ENCODE measurements at places on chromosomes 11 and 22. TPM values are rescaled to one million over a fixed set of nuclear protein-coding genes. Genes with fewer than 3 reads are reported as not detected.

DNA sequence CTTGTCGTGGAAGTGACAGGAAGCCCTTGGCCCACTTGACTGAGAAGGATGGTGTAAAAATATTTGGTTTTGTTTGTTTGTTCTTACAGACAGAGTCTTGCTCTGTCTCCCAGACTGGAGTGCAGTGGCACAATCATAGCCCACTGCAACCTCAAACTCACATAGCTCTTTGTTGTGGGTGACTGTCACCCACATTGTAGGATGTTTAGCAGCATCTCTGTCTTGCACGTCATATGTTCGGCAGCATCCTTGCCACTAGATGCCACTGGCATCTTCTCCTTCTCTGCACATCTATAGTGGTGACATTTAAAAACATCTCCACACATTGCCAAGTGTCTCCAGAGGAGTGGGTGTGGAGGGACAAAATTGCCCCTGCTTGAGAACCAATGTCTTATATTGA, 56.8 kb downstream of the PRR5L start:
- DNase-seq = no peak

- DNase-seq = no peak
Observed at GRCh38 chr22:33013531-33014162, 44.5 kb downstream of the SYN3 start.

GRCh38 chr11:12206529-12206928, 96.1 kb downstream of the MICAL2 start:
- no peak for DNase-seq

Gene SCGB1A1
- 0.72 TPM for total RNA-seq

- DNase-seq = no peak
Observed at GRCh38 chr11:26755762-26756161, 33.9 kb upstream of the SLC5A12 start.

DNA sequence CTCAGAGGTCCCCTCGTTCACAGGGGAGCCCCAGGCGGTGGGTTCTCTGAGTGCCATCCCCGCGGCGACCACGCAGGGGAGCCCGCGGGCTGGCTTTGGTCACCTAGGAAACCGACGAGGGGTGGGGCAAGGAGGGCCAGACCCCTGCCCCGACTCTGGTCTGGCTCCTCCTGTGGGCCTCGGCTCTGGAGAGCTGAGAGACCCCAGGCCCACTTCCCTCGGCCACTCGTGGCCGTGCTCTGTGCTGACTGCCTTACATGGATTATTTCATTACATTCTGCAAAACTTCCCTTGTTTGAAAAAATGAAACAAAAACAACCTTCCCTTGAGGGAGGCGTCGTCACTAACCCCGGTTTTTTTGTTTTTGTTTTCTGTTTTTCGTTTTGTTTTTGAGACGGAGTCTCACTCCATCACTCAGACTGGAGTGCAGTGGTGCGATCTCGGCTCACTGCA, 15.1 kb upstream of the CYTH4 start:
- DNase-seq = peak; percentile 83

GRCh38 chr11:9817191-9817590, 153.3 kb downstream of the SWAP70 start:
- DNase-seq = no peak

DNA sequence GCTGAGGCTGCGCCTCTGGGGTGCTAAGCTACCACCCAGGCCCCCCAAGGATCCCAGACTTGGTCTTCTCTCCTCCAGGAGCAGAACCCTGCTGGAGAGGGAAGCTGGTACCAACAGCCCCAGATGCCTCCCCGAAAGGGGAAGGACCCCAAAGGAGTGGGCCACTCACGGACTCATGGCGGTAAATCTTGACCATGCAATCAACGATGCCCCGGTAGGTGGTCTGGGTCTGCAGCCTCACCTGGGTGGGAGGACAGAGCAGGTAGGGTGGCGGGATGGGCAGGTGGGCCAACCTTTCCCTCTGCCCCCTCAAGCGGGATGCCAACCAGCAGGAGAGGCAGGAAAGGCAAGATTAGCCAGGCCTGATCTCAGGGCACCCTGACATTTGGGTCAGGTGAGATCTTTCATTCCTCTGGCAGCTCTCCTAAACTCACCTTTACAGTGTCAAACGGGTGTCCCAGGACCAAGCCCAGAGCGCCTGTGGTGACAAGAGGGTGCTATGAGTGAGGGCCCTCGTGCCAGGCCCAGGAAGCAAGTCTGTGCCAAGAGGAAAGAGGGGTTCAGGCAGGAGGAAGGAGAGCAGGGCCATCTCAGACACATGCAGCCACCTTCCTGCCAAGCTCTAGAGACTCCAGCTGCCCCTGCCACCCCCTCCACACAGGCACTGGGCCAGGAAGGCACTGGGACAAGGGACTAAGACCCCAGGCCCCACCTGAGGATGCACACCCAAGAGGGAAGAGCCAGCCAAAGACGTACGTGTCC, 2.6 kb downstream of the SLC25A45 start:
- no peak for DNase-seq

Gene SYT9
- total RNA-seq = 0.21 TPM

DNA sequence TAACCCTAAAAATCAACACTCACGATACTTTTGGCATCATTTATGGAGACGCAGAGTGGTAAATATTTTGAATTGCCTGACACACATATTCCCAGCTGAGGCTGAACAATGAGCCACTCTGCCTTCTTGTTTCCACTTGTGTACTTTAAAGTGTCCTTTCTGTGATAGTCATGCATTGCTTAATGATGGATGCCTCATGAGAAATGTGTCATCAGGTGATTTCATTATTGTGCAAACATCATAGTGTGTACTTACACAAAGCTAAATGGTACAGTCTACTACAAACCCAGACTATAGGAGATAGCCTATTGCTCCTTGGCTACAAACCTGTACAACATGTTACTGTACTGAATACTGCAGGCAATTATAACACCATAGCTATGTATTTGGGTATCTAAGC, 44.2 kb downstream of the MRE11 start:
- DNase-seq = no peak

Gene TREH
- not detected for total RNA-seq

DNA sequence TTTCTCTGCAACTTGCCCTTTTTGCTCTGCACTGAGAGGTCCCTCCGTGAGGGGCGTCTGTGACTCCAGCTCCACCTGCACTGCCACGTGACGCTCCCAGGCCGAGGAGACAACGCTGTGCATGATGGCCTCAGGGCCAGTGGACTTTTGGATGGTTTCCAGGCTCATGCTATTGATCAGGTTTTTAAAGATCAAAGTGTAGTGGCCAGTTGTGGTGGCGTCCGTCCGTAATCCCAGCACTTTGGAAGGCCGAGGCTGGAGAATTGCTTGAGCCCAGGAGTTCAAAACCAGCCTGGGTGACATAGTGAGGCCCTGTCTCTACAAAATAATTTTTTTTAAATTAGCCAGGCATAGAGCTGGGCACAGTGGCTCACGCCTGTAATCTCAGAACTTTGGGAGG, 16.1 kb downstream of the RPL3 start:
- DNase-seq = no peak

DNA sequence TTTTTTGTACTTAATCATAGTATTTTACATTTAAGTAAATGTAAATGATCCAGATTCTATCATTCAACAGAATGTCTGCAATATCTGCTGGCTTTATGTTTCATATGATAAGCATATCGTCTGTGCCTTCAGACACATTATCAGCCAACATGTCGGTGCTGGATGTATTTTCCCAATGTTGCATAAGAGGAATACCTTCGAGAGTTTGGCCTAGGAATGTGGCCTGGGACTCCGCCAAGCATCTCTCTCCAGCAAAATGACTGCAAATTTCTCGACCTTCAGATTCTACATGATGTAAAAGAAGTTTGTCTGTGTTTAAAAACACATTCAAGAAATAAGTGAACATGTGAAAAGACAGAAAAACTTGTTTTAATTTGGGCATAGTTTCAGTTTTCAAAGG, 6.9 kb downstream of the BDNF start:
- DNase-seq = no peak

Gene FBLN1
- total RNA-seq = 238 TPM

DNA sequence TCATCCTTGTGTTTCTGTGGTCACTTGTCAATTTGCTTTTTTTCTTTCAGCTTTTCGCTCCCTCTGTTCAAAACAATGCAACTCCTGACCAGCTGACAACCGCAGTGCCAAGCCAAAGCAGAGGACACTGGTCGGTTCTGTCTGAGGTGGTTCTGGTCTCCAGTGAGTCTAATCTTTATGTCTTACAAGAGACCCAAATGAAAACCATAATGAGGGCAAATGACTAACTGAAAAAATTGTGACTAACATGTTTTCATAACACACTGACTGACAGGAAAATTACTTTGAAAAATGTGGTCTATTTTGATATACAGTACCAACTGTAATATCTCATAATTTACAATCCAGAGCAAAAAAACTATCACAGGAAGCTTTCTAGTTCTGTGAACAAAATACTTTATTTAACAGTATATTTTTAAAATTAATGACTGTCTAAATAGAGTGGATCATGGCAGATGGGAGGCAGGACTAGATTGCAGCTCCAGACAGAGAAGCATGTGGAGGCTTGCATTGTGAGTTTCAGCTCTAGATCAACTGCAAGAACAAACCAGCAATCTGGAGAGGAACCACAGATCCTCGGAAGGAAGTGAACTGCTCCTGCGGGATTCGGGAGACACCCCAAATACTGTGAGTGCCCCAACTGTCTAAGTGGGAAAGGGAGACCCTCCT, 311.8 kb downstream of the SBF2 start:
- no peak for DNase-seq

GRCh38 chr11:75939992-75940391, 125.0 kb downstream of the UVRAG start:
- no peak for DNase-seq

DNA sequence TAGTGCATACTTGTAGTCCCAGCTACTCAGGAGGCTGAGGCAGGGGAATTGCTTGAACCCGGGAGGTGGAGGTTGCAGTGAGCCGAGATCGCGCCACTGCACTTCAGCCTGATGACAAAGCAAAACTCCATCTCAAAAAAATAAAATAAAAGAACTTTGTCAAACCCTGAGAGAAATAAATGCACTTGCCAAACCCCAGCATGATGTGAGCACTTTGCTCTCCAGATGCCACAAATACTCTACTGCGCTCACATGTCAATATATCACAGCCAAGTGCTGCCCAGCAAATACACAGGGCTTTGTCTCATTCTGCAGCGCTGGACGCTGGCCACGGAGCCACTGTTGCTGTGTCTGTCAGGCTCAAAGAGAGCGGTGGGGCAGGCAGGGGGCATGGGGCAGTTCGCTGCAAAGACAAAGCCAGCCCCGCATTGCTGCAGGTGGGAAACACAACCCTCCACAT, 45.1 kb downstream of the AHNAK start:
- no peak for DNase-seq

DNA sequence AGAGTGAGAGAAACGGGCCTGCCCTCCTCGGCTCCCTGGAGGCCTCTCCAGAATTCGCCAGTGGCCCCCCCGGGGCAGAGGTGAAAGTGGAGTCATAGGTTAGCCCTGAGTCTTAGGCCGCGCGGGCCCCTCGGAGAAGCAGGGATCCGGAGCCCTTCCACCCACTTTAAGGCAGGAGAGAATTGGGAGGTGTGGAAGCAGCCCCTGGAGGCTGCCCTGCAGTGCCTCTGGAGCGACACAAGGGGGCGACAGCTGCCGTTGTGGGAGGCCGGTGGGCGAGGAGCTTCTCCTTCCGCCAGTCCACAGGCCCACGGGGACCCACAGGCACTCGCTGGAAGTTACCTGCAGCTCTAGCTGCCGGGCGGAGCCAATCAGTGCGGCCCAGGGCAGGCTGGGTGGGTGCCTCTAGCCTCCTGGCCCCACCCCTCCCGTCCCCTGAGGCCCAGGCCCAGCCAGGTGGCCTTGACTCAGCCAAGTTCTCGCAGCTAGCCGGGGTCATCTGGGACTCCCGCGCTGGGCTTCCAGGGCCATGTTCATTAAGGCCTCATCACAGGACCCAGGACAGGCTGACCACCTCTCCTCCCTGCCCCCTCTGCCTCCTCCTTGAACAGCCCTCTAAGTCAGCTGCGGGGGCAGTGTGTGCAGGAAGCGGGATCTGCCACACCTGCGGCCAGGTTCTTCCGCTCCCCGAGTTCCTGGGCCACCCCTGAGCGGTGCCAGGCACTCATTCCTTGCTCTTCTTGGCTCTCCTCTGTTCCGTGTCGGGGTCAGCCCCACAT, 5.0 kb downstream of the DGKZ start:
- peak; percentile 80 for DNase-seq

GRCh38 chr11:86969258-86969657, 14.1 kb upstream of the FZD4 start:
- no peak for DNase-seq

Gene CST6
- not detected for total RNA-seq

DNA sequence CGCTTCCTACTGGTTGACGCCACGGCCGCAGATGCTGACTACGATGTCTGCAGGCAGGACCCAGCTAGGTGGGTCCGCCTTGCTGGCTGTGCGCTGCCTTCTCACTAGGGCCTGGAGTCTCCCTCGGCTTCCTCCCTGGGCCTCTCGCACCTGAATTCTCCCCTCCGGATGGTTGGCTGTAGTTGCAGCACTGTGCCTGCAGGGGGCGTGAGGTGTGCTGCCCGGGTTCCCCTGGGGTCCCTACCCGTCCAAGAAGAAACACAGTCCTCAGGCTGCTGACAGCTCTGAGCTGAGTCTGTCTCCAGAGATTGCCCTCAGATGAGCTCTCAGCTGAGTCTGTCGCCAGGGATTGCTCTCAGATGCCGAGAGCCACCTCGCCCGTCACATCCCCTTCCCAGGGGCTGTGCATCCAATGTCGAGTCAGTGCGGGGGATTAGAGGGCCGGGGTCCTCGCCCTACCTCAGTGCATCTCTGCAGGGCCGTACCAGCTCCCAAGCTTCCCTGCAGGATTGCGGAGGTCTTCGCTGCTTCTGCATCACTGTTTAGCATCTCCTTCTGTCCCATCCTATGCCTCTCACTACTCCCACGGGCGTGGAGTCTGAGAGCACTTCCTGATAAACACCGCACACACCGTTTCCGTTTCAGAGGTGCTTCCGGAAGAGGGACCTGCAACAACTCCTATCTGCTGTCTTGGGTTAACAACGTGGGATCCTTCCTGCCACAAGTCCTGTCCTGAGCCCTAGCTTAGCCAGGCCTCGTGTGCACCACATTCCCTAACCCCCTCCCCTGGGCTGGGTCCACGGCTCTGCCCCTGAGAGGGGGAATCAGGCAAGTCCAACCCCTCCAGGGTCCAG, 196.9 kb downstream of the CSNK2A3 start:
- peak; percentile 69 for DNase-seq

DNA sequence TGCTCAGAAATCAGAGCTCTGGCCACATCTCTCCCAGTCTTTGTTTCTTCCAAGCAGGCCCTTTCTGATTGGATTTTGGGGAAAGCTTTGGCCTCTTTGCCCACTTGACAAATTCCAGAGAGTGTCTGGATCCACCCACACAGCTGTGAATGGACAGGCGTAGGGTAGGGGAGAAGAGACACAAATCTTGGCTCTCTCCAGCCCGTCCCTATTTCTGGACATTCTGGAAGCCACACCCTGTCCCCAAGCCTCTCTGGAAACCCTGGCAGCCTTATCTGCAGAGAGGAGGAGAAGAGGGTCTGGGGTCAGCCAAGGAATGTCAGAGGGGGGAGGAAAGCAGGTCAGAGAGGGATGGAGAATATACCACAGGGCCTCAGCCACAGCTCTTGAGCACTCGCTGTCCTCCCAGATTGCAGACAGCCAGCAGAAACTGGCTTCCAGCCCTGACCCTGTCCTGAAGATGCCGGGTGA, 59.5 kb upstream of the WNT11 start:
- no peak for DNase-seq

Data from endothelial cell (in vitro differentiated cells).